ENCODE measurements at places on chromosomes 2 and 18. TPM values are rescaled to one million over a fixed set of nuclear protein-coding genes. Genes with fewer than 3 reads are reported as not detected.

DNA sequence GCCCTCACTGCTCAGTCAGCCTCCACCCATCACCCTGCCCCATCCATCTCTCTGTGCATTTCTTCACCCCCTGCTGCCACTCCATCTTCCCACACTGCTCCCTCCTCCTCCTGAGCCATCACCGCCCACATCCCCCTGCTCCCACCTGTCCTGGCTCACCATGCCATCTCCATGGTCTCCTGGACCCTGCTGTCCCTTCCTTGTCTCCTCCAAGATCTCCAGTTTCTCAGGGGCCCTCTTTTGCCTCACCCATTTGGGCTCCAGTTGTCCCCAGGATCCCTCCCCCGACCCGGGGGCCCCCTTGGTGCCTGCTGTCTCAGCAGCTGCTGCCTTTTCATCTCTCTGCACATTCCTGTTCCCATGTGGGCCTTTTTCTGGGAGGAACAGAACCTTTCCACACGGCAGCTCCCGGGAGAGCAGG, 10.6 kb downstream of the SPEG start:
- no peak overlapping the region for H3K27ac ChIP-seq
- H3K27me3 ChIP-seq, result peaks cover 4% of the 10 kb centered on the region
- DNase-seq, result no peak
- H3K36me3 ChIP-seq, result no peaks in the 10 kb centered on the region

- H3K27ac ChIP-seq, result no peak overlapping the region
- no peak overlapping the region for H3K4me3 ChIP-seq
- H3K27me3 ChIP-seq, result no peaks in the 10 kb centered on the region
These were observed 66.4 kb downstream of the CDH7 start for GRCh38 chr18:65817178-65817577.

DNA sequence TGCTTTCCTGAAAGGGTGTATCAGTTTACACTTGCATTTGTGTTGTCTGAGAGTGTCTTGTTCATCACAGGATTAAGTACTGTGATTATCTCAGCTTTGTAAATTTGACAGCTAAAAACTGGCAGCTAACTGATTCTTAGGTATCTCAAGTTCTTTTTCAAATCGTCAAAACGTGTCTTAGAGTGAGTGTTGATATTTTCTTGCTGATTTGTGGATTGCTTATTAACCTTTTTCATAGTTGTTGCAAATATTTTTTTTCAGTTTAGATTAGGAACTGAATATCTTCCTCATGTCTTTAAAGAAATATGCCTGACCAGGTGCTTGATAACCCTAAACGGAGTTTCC, 41.9 kb downstream of the LRRFIP1 start:
- no peaks in the 10 kb centered on the region for H3K27me3 ChIP-seq
- peak overlapping the region; percentile 88 for H3K27ac ChIP-seq
- H3K4me3 ChIP-seq, result no peak overlapping the region
- DNase-seq, result no peak

DNA sequence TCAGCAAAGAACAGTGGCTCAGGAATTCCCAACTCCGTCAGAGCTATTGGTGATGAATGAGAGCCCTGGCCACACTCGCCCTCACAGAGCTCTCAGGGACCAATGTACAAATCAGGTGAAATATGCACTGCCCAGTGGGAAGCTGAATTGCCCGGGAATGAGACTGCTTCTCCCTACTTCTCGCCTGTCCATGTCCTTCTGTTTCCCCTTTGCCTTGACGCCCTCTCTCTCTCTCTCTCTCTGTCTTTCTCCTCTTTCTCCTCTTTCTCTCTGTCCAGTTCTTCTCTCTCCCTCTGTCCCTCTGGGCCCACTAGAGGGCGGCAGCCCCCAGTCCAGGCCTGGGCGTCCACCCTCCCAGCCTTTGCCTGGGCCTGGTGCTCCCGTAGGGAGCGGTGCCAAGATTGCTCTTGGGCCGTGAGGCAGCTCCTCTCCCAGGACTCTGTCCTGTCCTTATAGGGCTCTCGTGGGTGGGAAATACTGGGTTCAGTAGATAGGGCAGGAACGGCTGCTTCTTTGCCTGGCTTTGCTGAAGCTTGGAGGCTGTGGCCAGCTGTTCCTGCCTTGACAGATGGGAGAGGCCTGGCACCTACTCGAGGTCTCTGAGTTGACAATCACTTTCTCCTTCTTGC, 28.4 kb upstream of the PUM2 start:
- H3K27me3 ChIP-seq, result no peaks in the 10 kb centered on the region
- no peak overlapping the region for H3K27ac ChIP-seq
- H3K4me1 ChIP-seq, result no peaks in the 10 kb centered on the region
- H3K4me3 ChIP-seq, result no peak overlapping the region
- DNase-seq, result peak; percentile 80
- H3K36me3 ChIP-seq, result no peaks in the 10 kb centered on the region

GRCh38 chr18:10085416-10085815, 171.6 kb downstream of the VAPA start:
- H3K27ac ChIP-seq, result no peak overlapping the region
- no peaks in the 10 kb centered on the region for H3K4me1 ChIP-seq
- DNase-seq, result no peak
- no peaks in the 10 kb centered on the region for H3K27me3 ChIP-seq
- no peaks in the 10 kb centered on the region for H3K36me3 ChIP-seq

DNA sequence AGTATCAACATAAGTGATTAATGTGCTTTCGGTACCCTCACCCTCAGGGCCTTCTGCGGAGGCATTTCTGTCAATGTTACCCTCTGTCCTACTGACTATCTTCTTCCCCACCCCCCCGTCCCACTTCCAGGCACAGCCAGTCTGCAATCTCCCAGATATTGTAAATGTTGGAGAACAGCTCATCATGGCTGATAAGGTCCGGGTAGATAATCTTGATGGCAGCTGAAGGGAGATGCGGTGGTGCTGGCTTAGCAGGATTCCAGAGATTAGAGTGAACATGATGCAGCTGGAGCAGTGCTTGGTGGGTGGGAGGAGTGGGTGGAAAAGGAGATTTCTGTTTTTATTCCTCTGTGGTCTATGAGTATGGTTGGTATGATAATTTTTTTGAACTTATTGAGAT, 15.5 kb downstream of the GTF2A1L start:
- H3K27me3 ChIP-seq, result no peaks in the 10 kb centered on the region
- no peaks in the 10 kb centered on the region for H3K4me1 ChIP-seq
- no peaks in the 10 kb centered on the region for H3K36me3 ChIP-seq

GRCh38 chr2:95207111-95207961, at the start of gene ZNF892:
Gene ZNF892, plus strand, starts transcription at chr2:95207521. Its CDS starts 295 bp downstream, at chr2:95207816.
- H3K27me3 ChIP-seq, result no peaks in the 10 kb centered on the region
- peak within 1 kb of the TSS; percentile 78 for H3K4me3 ChIP-seq
- no peaks in the 10 kb centered on the region for H3K36me3 ChIP-seq
- DNase-seq, result peak; percentile 91
- H3K4me1 ChIP-seq, result no peaks in the 10 kb centered on the region

DNA sequence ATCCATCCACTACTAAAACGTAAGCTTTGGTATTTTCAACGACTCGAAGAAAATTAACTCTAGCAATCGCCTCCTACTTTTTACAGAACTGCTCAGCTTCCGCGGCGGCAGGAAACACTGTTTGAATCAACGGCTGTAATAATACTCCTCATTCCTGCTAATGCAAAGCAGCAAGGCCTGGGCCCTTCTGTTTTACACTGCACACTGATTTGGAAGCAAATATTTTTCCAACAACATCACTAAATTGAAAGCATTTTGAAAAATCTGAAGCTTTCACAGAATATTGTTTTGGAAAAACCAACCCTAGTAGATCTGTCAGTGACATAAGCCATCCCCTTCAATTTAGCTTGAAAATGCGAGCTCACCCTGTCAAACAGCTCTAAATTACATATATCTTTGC, 261.2 kb downstream of the TXNL1 start:
- peaks cover 2% of the 10 kb centered on the region for H3K4me1 ChIP-seq
- H3K4me3 ChIP-seq, result peak overlapping the region; percentile 8
- DNase-seq, result no peak
- H3K36me3 ChIP-seq, result no peaks in the 10 kb centered on the region
- no peak overlapping the region for H3K27ac ChIP-seq

DNA sequence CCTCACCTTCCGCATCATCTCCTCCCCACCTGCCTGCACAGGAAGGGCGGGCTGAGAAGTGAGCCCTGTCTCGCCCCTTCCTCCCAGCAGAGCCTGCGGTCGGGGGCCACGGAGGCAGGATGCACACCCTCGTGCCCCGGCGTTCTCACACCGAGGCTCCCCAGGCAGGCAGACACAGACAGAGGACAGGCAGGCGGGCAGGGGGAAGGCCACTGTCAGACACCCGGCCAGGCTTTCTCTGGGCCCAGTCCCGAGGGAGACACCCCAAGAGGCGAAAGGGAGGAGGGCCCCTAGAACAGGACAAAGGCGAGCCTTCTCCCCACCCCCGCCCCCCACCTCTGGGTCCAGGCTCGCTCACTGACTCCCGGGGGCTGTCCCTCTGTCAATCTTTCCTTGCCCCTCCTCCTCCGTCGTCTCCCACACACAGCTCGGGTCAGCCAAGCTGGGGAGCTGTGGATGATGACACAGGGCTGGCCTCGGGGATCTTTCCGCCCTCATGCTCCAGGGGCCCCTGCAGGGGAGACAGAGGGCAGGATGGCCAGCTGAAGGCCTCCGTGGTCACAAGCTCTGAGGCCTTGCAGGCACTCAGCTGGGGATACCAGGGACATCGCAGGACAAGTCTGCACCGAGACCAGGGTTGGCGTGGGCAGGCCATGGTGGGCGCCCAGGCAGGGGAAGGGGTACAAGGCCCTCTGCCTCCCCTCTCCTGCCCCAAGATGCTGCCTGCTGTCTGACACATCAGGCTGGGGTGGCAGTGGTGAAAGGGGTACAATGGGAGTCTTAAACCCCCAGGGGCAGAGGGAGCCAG, 24.9 kb downstream of the BIN1 start:
- no peak overlapping the region for H3K27ac ChIP-seq
- no peaks in the 10 kb centered on the region for H3K36me3 ChIP-seq
- peaks cover 31% of the 10 kb centered on the region for H3K4me1 ChIP-seq
- no peak overlapping the region for H3K4me3 ChIP-seq

DNA sequence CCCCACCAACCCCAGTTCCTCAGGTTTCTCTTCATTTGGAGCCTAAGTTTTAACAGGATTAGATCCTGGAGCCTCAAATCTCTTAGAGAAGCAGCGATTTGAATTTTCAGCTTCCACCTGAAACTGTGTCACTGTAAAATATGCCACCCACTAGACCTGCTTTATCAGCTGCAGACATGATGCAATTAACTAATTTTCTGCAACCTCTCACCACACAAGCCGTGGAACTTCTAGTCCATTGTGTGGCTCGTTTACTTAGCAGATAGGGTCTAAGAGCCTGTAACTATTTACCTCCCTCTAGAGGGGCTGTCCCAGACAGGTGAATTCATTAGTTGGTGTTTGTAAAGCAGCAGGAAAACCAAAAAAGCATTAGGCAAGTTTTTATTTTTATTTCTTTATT, 31.6 kb upstream of the FZD5 start:
- no peaks in the 10 kb centered on the region for H3K27me3 ChIP-seq
- no peaks in the 10 kb centered on the region for H3K36me3 ChIP-seq

DNA sequence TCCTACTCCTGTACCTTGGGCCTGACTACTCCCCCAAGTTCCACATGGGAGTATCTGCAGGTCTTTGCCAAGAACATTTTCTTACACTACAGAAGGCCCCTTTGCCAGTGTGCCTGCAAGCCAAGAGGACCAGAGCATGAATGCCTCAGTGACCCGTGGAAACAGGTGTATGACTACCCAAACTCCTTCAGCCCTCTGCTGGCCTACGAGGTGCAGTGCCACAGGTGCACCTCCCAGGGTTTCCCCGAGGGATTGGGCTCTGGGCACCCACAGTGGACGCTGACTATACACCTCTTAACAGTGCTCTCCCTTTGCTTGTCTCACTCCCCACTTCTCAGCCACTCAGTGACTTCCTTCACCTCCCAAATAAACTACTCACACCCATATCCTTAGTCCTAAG, 91.4 kb downstream of the COL6A3 start:
- no peak overlapping the region for H3K27ac ChIP-seq
- peaks cover 36% of the 10 kb centered on the region for H3K4me1 ChIP-seq
- no peak overlapping the region for H3K4me3 ChIP-seq
- no peak for DNase-seq
- H3K36me3 ChIP-seq, result peaks cover 30% of the 10 kb centered on the region

- no peaks in the 10 kb centered on the region for H3K4me1 ChIP-seq
- no peak overlapping the region for H3K4me3 ChIP-seq
- peak; percentile 35 for DNase-seq
- H3K27me3 ChIP-seq, result no peaks in the 10 kb centered on the region
These were observed 153.4 kb upstream of the SOX11 start for GRCh38 chr2:5538772-5539171.

- no peak overlapping the region for H3K27ac ChIP-seq
- H3K4me3 ChIP-seq, result no peak overlapping the region
- H3K4me1 ChIP-seq, result peaks cover 3% of the 10 kb centered on the region
- no peak for DNase-seq
- H3K36me3 ChIP-seq, result no peaks in the 10 kb centered on the region
These were observed 45.9 kb downstream of the TGIF1 start for GRCh38 chr18:3495691-3496430.

DNA sequence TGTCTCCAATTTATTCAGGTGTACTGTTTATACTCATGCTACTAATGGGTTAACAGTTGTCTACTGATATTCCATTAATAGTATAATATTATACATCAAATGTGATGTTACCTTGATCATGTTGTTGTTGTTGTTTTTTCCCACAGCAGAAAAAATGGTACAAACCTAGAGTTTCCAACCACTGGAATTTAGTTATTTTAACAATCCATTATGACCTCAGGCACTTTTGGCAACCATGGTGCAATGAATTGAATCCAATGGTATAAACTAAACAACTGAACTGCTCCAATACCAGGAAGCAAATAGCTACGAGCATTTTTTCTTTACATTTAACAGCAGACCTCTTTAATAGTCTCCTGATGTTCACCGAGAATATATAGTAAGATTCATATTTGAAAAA, 31.0 kb upstream of the C2orf66 start:
- no peaks in the 10 kb centered on the region for H3K27me3 ChIP-seq
- H3K27ac ChIP-seq, result no peak overlapping the region
- H3K4me1 ChIP-seq, result no peaks in the 10 kb centered on the region
- DNase-seq, result no peak
- no peak overlapping the region for H3K4me3 ChIP-seq

DNA sequence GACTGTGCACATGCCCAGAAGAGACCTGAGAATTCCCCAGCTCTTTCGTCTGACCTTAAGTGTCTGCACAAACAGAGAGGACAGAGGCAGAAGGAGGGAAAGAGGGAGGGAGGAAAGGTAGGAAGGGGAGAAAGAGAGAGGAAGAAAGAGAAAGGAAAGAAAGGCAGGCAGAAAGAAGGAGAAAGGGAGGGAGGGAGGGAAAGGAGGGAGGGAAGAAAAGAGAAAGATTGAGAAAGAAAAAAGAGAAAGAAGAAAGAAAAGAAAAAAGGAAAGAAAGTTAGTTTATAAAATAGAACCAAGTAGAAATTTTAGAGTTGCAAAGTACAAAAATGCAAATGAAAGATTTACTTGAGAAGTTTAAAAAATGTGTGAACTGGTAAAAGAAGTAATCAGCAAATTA, 7.4 kb upstream of the POLR1B start:
- no peaks in the 10 kb centered on the region for H3K27me3 ChIP-seq
- DNase-seq, result no peak
- H3K36me3 ChIP-seq, result peaks cover 6% of the 10 kb centered on the region
- no peak overlapping the region for H3K4me3 ChIP-seq
- H3K4me1 ChIP-seq, result no peaks in the 10 kb centered on the region

GRCh38 chr2:83665894-83666293, 793.2 kb downstream of the SUCLG1 start:
- no peak overlapping the region for H3K27ac ChIP-seq
- H3K4me3 ChIP-seq, result no peak overlapping the region
- no peaks in the 10 kb centered on the region for H3K27me3 ChIP-seq
- no peaks in the 10 kb centered on the region for H3K36me3 ChIP-seq
- peak; percentile 63 for DNase-seq
- H3K4me1 ChIP-seq, result no peaks in the 10 kb centered on the region

GRCh38 chr2:222232372-222232771, 66.4 kb downstream of the PAX3 start:
- no peak for DNase-seq
- H3K27ac ChIP-seq, result no peak overlapping the region
- no peak overlapping the region for H3K4me3 ChIP-seq
- no peaks in the 10 kb centered on the region for H3K4me1 ChIP-seq
- no peaks in the 10 kb centered on the region for H3K36me3 ChIP-seq
- no peaks in the 10 kb centered on the region for H3K27me3 ChIP-seq

BBS5 gene
- total RNA-seq, result 7.1 TPM

ABCB11 gene
- total RNA-seq, result not detected
